ENCODE measurements at places on chromosomes 13 and 19.

DNA sequence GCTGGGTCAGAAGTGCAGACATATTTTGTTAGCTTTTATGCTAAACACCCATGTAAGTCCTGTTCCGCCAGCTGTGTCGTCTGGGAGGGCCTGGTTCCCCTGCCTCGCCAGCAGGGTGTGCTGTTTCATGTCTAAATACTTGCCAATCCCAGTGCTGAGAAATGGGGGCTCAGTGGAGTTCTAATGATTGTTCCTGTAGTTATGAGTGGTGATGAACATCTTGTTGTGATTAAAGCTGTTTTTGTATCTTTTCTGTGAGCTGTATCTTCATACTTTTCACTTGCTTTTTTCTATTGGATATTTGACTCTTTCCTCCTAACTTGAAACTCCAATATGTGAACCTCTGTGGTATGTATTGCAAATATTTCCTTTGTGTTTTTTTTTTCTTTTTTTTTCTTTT lies 32.7 kb downstream of the KDM4B start:
- DNase-seq = peak; percentile 11

DNA sequence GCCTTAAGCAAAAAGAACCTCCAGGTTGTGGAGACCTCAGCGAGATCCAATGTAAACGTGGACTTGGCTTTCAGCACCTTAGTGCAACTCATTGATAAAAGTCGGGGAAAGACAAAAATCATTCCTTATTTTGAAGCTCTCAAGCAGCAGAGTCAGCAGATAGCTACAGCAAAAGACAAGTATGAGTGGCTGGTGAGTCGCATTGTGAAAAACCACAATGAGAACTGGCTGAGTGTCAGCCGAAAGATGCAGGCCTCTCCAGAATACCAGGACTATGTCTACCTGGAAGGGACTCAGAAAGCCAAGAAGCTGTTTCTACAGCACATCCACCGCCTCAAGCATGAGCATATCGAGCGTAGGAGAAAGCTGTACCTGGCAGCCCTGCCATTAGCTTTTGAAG lies 58.5 kb downstream of the ARHGAP35 start:
- no peak for DNase-seq

- DNase-seq = no peak
These were observed 238.9 kb downstream of the TSHZ3 start for GRCh38 chr19:31110336-31110735.

- DNase-seq = no peak
These were observed 38.6 kb downstream of the ZNF823 start for GRCh38 chr19:11699931-11700794.
